Suppressor macrophage treated with lipopolysaccharide for 4 hours (primary cell): ENCODE measurements at places on chromosomes 16 and 17.
A peak's percentile ranks its signal among the peaks of the same experiment; 100 is the strongest.

DNA sequence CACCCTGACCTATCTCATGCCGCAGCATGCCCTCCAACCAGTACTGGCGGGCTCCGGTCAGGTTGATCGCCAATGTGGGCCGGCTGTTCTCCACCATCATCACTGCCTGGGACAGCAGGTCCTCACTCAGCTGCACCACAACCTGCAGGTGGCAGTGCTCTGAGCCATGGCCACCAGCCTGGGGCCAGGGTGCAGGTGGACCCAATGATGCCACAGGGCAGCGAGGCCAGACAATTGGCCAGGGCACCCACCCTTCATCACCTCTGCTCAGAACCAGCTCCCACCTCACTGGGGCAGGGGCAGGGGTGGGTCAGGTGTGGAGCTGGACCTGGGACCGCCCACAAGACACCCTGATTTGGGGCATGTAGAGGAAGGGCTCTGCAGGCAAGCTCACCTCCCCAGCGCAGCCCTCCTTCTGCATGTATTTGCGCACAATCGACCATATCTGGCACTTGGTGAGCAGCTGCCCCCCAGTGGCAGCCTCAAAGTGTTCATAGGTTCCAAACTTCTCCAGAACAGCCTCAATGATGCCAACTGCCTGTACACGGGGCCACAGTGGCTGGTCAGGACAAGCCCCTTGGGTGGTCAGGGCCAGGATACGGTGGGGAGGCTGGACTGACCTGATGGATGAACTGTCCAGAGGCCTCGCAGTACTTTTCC is 4.2 kb downstream of the MATCAP1 start:
- no peak for DNase-seq

DNA sequence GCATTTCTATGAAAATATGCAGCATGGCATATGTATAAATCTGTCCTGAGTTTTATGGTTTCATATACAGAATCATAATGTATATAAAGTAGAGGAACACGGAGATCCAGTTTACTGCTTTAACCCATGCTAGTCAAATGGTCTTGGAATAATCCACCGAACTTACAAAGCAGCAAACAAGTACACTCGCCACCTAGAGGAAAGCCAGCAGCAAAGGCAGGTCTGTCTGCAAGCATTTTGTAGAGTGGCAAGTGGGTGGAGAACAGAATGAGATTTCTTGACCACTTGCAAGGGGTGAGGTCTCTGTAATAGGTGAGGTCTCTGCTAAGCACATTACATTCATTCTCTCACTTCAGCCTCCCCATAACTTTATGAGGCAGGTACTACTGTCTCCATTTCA is 308.3 kb downstream of the CA10 start:
- DNase-seq, result no peak

DNA sequence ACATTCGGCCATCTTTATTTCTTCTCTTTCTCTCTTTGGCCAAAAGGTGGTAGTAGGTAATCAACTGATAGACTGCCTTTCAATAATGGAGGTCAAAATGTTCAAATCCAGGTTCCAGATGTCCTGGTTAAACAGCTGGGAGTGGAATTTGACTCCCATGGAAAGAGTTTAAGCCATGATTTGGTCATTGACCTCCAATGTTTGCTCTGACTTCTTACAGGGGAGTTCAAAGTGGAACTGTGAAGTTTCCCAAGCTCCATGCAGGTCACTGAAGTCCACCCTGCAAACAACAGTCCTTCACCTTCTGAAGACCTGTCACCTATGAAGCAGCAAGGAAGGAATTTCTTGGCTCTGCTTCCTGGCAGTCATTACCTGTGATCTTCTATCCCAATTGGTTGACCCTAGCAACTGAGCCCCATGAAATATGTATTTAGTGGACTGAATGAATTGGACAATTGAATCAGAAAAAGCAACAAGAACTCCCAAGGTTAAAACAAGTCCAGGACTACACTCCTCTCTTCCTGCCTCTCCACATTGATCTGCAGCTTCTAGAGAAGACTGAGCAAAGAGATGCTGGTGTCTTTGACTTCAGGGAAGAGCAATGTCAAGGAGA is 28.0 kb upstream of the SOX9 start:
- DNase-seq, result no peak

DNA sequence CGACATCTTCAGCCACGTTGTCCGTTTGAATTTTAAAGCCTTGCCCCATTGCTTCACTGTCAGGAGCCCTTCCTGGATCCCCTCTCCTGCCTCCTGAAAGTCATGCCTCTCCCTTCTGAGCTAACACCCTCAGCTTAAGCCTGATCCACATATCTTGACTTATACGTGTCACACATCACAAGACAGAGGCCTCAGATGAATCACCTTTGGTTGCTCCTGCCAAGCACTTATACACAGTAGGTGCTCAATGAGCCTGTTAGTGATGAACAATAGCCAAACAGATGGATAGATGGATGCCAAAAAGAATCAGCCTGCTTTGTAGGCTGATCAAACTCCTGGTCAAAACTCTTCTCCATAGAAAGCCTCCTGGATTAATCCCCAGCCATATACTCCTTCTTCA is 31.8 kb downstream of the PITPNM3 start:
- no peak for DNase-seq

- DNase-seq, result peak; percentile 56
These were observed 45.9 kb downstream of the SLC6A2 start for GRCh38 chr16:55701442-55702319.

- DNase-seq, result no peak
These were observed 24.0 kb upstream of the ALKBH5 start for GRCh38 chr17:18159551-18160120.

DNA sequence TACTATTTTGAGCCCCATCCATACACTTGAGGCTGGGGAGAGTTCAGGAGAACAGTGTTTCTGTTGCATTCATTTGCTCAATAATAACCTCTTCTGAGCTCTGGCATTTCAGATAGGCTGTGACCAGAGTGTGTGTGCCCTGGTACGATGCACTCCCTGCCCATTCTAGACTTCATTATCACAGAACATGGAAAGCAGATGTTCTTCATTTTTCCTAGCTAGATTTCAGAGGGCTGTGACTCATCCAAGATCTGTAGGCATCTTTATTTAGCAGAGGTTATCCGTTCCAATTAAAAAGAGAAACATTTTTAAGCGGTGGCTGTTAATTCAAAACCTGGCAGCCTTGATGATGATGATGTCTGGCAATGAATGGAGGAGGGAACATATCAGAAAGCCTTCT is 228.8 kb upstream of the EEF2KMT start:
- DNase-seq, result no peak

- DNase-seq, result no peak
These were observed 130.3 kb upstream of the RBBP6 start for GRCh38 chr16:24409045-24409444.

GRCh38 chr16:1102921-1103635 is 7.0 kb upstream of the C1QTNF8 start:
- peak; percentile 69 for DNase-seq

DNA sequence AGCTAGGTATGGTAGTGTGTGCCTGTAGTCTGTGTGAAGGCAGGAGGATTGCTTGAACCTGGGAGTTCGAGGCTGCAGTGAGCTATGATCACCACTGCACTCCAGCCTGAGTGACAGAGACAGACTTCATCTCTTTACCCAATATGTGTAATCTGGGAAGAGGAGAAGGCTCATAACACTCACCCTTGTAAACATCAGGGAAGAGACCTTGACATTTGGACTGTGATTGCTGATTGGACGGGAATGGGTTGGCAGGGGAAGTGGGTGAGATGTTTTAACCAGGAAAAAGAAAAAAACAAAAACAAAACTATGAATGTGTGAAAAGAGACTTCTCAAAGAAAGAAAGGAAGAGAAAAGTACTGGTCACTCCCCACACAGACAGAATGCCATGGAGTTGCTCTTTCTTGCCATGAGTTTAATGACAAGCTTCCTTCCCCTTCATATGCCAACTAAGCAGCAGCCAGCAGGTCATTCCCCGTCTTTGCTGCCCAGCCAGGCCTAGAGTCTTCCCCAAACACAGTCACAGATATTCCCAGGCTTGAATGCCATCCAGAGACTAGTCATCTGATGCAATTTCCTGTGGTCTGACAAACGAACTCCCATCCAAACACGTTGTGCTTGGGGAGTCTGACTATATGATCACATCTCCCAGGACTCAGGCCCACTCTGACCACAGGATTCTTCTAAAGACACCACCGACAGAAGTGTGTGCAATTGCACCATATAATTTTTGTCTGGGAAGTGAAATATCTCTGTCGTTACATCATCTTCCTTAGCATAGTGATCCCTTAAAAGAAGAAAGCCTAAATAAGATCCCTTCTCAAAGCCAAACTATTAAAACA is 3.6 kb upstream of the XAF1 start:
- DNase-seq, result peak; percentile 97

- DNase-seq, result no peak
These were observed 14.1 kb downstream of the C17orf58 start for GRCh38 chr17:67982034-67982640.

DNA sequence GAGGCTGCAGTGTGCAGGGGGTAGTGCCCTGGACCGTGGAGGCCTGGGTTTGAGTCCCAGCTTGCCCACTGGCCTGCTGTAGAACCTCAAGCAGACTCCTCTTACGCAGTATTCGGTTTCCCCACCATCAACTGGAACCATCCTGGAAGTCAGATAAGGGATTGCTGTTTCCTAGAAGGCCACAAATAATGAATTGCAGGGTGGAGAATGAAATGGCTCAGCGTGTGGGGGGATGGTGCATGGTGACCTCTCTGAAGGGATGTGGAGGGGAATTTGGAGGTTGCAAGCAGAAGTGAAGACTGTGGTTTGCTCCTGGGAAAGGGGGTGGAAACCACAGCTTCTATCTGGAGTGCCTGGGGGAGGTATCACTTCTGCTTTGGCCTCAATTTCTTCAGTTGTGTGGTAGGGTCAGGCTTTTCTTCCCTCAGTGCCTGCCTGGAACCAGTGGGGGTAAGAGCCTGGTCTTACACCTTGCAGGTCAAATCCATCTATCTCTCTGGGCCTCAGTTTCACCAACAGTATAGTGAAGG is 1.7 kb downstream of the ADGRG5 start:
- DNase-seq, result peak; percentile 93

- peak; percentile 42 for DNase-seq
These were observed 69.7 kb downstream of the NLK start for GRCh38 chr17:28112181-28112580.

- no peak for DNase-seq
These were observed 31.7 kb downstream of the ABCC6 start for GRCh38 chr16:16191493-16192167.
